Activated T-cell treated with anti-CD3 and anti-CD28 coated beads for 4 hours (primary cell): ENCODE measurements at places on chromosomes 5 and 9.

- DNase-seq = no peak
These were observed 56.8 kb downstream of the NIPAL4 start for GRCh38 chr5:157516626-157517325.

- DNase-seq = no peak
These were observed 40.6 kb downstream of the SGCD start for GRCh38 chr5:156367597-156367996.

DNA sequence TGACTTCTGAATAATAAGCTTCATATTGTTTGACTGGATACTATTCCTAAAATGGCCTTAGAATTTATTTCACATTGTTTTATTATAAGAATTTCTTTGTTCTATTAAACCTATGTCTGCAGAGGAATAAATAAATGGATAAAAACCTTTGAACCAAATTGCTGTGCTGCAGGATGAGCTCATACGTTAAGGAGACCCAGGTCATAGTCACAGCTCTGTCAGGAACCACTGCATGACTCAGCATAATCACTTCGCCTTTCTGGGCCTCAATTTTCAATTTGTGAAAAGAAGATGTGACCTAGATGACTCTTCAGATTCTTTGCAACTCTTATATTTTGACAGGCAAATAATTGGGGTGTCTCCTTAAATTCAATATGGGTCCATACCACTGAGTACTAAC, 36.7 kb upstream of the HMHB1 start:
- DNase-seq = no peak

DNA sequence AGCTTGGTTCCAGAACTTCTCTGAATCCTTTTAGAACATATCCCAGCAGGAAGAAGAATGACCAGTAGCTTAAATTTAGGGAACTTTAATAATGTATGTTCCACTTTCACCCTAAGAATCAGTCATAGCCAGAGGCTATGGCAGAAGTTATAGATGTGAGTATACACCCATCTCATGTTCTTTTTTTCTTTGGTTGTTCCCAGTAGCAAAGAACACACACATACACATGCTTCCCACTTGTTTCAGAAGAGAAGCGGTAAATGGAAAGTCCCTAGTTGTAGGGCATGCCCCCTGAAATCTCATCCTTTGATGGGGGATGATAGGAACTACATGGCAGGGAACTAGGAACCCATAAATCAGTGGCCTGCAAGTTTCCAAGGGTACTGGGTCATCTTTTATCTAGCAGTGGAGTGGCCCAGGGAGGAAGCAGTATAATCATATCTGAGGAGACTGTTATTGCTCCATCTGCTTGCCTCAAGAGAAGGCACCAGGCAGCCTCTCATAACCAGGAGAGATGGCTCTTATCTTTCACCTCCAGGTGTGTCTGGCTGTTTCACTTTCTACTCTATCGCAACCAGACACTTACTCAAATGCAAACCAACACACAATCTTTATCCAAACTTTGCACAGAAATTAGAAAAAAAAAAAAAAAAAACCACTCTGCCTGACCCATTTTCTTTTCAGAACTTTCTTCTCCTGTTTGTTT, 109.5 kb downstream of the SNCAIP start:
- DNase-seq = no peak

DNA sequence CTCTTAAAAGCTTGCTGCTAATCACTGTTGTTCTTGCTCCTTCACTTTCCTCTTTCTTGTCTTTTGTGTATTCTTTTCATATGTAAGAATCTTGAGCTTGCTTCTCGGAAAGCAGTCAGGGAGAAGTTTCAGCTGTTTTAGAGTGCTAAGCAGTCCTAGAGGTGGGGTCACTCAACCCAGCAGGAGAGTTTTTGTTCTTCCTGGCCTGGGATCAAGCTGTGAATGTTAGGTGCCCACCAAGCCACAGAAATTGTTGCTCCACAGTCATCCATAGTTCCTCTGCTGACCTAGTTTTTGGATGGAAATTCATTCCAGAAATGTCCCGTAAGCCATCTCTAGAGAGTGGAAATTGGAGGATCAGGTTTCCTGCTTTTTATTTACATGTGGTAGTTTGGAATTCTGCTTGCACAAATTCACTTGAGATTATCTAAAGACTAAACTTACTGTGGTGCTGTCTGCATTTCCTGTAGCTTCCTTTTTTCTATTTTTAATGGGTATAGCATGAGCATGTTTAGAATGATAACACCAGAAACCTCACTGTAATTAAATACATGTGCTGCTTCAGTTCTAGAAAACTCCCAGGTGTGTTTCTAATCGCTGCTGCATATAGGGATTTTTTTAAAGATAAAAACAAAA, 108.7 kb downstream of the MAST4 start:
- DNase-seq = no peak
